Stimulated activated CD4-positive, alpha-beta T cell treated with anti-CD3 and anti-CD28 coated beads, Interleukin-2, amount 100 ng/mL, for 48 hours (primary cell): ENCODE measurements at places on chromosomes 1 and 21.

- DNase-seq: no peak
Observed at GRCh38 chr1:193730017-193730416, 543.6 kb upstream of the B3GALT2 start.

GRCh38 chr21:36860736-36861594, 105.5 kb downstream of the HLCS start:
- no peak for DNase-seq

DNA sequence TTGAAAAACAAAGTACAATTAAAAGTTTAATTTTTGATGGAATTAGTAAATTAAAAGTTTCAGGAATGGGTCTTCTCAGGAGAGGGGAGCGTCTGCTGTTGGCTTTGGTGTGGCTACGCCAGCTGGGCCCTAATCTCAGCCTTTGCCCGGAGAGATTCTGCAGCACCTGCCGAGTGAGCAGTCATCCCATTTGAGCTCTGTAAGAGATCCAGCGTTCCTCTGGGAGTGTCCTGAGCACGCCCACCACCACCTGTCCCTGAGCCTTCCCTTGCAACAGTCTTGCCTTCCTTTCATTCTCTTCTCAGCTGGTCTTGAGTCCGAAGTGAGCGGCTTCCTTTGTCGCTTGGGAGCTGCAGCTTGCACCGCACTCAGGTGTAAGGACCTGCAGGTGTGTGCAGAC, 263.1 kb downstream of the CAMTA1 start:
- DNase-seq: no peak

GRCh38 chr1:19096036-19096833, 113.8 kb downstream of the UBR4 start:
- no peak for DNase-seq

DNA sequence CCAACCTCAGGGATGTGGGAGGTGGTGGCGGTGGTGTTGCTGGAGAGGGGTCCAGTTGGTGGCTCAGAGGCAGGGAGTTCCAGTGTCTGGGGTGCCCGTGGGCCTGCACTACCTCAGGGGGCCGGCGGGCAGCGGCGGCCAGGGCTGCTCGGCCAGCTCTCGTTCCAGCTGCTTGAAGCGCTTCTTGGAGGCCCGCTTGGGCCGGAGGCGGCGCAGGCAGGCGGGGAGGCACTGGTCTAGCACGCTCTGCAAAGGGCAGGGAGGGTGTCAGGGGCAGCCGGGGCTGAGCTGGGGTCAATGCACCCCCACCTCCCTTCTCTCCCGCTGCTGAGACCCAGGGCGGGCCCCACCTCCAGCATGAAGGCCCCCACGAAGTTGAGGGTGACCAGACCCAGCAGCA, 5.7 kb upstream of the MFAP2 start:
- no peak for DNase-seq

GRCh38 chr1:3145532-3146325, 76.7 kb downstream of the PRDM16 start:
- no peak for DNase-seq

- no peak for DNase-seq
Observed at GRCh38 chr21:42356046-42356445, 5.3 kb upstream of the TFF2 start.

DNA sequence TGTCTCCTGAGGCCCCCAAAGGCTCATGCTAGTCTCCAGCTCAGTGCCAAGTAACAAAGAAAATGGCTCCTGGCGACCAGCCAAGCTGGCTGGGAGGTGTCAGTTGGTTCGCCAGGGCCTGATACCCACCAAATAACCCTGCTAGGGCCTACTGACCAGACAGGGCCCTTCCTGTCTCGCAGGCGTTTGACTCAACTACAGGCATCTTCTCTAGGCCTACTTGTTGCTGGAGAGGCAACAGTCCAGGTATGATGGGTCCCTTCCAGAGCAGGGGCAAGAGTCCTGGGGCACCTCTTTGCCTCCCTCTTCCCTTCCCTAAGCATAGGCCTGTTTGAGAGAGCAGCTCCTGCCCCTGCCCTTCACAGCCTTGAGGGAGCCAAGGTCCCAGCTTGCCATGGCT, 147.9 kb upstream of the VANGL1 start:
- DNase-seq: no peak

- DNase-seq: no peak
Observed at GRCh38 chr21:20308586-20309315, 689.5 kb upstream of the NCAM2 start.

DNA sequence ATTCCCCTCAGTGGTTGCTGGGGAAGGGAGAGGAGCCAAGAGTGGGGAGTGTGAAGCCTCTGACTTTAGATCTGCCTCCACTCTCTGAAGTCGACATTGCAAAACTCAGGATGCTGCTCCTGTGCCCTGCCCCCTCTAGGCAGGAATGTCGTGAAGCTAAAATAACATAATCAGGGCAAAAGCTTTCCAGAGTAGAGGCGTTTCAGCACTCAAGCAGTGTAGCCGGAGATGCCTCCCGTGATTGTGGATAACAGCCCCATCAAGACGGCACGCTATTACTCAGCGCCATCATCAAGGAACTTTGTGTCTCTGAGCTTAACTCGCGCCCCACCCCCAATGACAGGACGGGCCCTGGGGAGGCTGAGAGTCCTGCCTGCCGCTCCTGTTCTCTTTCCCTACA, 60.0 kb downstream of the FBXO2 start:
- DNase-seq: no peak

GRCh38 chr21:16079830-16080229, 350.0 kb downstream of the USP25 start:
- no peak for DNase-seq

DNA sequence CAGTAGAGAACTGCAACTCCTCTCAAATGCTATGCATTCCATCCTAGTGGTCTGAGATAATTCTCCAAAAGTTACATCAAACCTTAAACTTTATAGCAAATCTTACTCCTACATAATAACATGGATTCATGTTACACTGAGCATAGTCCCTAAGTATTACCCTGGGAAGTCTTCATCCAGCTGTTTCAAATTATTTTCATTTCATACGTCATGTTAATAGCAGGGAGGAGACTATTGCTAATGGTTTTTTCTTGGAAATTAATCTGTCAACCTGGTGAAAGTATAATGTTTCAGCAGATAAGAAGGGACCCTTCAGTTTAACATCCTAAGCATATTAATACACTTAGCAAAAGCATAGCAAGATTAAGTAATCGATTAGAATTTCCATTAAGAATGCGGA, 318.1 kb downstream of the USP25 start:
- no peak for DNase-seq
